Activated naive CD8-positive, alpha-beta T cell treated with anti-CD3 and anti-CD28 coated beads, Interleukin-2, amount 50 U/mL, for 16 hours (primary cell): ENCODE measurements at places on chromosomes 7 and 10.

DNA sequence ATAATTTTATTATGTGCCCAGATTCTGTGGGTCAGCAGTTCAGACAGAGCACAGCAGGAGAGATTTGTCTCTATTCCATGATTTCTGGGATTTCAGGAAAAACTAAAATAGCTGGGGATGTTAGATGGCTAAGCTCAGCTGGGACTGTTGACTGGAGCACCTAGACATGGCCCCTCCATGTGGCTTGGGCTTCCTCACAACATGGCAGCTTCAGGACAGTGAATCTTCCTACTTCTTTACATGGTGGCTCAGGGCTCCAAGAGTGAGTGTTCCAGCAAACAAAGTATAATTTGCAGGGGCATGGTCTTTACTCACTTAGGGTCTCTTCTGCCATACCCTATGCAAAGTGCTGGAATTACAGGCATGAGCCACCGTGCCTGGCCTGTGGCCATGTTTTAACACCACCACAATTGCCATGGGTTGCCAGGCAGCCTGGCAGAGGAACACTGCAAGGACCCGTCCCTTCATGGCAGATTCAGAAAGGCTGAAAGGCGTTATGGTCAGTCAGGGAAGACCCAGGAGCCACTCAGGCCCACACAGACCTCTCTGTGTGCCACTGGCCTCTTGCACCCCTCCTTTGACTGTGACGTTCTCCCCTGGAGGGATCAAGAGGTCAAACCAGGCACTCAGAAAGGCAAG, 50.8 kb upstream of the ZMIZ1 start:
- no peak for DNase-seq

DNA sequence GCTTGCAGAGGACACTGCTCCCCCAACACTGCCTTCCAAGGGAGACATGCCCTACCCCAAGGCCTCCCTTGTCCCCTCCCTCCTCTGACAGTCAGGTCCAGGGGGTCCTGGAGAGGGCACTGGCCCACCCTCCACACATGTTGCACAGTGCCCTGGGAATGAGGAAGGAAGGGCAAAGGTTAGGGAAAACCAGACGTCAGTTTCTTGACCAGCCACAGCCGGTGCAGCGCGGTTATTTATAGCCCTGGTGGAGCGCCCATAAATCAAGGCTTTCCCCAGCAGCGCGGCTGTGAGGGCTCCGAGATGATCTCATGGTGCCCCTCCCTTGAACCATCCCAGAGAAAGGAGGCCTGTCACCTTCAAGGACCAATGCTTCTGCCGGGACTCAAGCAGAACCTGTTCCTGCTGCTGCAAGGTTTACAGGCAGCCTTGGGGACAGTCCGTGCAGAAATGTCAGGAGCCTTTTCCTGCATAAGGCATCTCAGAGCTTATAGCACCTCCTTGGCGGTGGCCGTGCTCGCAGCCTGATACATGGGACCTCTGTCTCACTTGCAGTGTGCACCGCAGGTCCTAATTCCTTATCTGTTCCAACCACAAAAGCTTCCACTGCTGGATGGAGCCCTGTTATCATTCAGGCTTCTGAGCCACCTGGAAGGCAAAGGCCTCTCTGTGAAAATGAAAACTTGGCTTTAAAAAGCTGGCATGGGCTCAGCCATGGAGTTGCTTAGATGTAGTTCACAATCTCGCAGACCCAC, 127.3 kb downstream of the LHPP start:
- DNase-seq: no peak

GRCh38 chr10:124381011-124381611, 37.6 kb downstream of the OAT start:
- DNase-seq: no peak

GRCh38 chr10:72328045-72328828, 26.5 kb downstream of the DNAJB12 start:
- DNase-seq: no peak

DNA sequence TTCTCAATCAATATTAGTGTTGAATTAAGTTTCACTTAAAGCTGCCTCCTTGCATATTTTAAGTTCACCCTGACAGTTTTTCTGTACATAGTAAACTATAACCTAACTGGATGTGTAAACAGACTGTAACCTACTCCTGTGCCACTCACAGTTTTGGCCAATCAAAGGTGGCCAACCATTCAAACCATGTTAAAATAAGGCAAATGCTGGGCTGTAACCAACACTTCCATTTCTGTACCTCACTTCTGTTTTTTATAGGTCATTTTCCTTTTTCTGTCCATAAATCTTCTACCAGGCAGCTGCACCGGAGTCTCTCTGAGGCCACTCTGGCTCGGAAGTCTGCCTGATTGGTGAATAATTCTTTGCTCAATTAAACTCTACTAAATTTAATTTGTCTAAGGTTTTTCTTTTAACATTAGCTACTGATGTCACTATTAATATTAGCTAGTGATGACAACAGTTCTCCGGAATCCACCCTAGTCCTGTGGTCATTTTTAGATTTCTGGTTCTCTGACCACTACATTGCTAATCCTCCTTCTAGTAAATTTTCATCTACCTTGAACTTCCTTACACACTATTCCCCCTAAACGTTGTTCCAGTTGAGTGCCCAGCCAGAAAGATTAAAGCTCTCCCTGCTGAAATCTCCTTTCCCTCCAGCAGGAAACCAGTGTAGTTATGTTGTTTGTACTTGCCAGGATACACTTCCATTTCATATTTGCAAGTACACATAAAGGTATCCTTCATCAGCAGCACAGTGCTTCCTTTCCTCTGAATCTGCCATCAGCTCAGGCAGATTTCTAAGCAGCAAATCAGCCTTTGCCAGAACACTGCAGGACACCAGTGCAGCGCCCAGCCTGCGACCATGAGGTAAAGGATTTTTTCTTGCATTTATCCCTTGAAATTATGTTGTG, 18.6 kb upstream of the IFIT2 start:
- no peak for DNase-seq

- no peak for DNase-seq
These were observed 290.2 kb upstream of the SEMA3C start for GRCh38 chr7:81209059-81209458.

- DNase-seq: no peak
These were observed 108.9 kb upstream of the HDAC9 start for GRCh38 chr7:18386607-18387006.

DNA sequence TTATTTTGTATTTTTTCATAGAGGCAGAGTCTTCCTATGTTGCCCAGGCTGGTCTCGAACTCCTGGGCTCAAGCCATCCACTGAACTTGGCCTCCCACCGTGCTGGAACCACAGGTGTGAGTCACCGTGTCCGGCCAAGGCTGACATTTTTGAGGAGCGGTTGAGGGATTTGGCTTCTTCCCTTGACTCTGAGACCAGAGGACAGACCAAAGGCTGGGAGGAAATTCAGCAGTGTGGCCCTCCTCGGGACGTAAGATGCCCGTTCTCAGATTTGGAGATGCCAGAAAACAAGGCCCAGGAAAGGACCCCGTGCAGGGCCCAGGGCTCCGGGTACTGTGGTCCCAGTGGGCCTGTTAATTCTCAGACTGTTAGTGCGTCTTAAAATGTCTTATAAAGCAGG, 146.2 kb downstream of the WDR37 start:
- DNase-seq: no peak

GRCh38 chr10:45404087-45404769, 30.2 kb downstream of the ALOX5 start:
- DNase-seq: no peak

GRCh38 chr7:38855867-38856266, 53.1 kb downstream of the VPS41 start:
- no peak for DNase-seq

DNA sequence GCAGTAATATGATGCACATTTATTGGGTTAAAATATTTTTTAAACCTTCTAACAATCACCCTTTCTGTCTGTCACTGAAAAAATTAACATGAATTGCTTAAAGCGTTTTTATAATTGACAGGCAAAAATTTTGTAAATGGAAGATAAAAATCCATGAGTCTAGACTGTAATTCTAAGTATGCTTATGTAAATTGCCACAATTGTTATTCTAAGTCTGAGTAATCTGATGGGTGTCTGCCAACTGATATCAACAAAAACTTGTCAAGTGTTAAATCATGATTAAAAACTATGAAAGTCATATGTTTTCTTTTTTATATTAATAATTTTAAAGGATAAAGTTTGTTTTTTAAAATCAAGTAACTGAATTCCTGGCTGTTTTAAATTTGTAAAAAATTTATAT, 208.2 kb downstream of the CDK14 start:
- no peak for DNase-seq

DNA sequence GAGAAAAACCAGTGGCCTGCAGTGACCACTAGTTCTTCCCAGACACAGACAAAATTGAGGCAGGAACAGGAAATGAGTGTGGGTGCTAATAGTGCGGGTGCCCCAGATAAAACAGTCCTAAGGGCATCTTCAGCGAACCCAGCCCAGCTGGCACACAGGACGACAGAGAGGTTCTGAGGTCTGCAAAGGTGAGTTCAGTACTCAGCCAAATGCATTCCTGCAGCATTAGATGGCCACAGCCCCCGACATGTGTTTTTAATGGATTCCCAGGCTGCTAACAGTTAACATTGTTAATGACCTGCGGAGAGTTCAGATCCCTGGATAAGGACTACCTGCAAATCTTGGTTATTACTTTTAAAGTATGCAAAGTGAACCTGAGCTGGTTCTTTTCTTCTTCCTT, 196.0 kb downstream of the HIBADH start:
- no peak for DNase-seq

GRCh38 chr7:101644879-101645278, 15.8 kb upstream of the MYL10 start:
- no peak for DNase-seq

DNA sequence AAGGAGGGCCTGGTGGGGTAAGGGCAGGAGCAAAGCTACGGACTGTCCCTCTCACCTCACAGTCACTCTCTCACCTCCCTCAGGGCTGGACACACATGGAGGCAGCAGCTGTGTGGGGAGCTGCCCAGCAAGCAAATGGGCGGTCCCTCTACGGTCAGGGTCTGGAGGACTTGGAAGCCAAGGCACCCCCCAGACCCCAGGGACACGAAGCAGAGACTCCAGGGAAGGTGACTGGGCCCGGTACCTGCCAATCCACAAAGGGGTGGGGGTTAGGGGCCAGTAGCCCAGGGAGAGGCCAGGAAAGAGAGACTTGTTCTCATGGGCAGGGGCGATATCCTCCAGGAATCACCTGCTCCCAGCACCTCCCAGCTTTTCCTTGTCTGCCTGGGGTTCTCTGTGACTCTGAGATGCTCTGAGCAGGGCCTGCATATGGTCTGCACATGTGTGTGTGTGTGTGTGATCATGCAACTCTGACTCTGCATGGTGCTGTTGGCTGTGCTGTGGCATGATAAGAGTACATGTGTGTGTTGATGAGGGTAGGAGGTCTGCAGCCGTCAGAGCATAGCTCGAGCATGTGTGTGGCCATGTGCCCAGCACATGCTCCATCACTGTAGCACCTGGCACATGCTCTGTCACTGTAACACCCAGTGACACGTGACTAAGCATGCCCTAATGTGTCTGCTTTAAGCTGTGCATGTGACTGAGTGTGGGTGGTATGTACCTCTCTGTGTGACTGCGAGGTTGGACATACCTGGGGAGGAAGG, 4.6 kb upstream of the LDB3 start:
- DNase-seq: no peak

DNA sequence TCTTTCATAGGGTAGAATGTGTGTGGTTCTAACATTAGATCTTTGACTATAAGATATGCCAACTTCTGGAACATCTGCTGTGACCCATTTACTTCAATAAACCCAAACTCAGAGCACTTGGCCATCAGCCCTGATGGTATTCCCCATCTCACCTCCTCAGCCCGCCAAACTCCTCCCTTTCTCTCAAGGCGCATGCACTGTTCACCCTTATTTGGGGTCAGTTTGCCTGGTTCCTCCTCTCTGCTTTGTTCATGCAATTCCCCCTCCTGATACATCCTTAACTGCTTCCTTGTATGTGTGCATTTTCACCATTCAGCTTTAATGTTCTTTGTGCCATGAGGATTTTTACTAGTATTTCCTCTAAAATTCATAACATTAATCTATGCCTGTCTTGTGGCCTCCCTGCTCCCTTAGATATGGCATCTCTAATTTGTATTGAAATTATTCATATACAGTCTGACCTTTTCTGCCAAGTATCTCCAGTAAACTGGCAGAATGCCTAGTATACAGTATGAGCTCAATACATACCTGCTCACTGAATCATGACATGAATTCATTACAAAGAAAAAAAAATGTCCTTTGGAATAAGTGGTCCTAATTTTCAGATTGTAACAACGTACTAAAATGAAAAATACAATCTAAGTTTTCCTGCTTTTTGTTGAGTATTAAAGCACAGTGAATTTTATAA, 336.8 kb upstream of the IGFBP3 start:
- DNase-seq: no peak

DNA sequence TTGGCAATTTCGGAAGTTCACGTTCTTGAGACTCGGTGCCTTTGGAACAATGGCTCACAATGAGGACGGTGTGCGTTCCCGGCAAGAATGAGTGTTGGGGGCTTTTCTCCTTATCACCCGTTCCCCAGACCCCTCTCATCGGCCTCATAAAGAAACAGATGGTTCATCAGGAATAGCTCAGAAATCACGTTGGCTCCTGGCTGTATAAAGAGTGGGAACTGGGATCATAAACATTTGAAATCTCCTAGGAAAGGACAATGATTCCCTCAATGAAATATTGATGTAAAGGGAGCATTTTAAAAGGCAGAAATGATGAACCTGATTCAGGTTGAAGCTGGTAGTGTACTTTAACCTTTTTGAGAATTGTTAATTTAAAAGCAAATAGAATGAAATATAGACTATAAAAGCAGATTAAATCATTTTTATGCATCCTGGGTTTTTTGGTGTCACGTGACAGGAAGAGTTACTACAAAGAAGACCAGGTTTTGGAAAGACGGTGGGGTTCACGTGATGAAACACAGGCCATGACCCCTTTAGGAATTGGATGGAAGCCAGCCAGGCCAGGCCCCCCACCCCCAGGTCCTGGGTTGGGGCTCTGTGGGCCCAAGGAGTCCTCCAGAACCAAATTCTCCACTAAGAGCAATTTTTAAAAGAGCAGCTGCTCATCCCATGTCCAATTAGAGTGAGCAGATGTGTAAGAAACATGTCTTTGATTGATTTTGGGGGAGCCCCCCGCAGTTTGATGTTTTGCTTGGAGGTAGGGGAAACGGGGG, 63.0 kb downstream of the CUX1 start:
- DNase-seq: no peak

DNA sequence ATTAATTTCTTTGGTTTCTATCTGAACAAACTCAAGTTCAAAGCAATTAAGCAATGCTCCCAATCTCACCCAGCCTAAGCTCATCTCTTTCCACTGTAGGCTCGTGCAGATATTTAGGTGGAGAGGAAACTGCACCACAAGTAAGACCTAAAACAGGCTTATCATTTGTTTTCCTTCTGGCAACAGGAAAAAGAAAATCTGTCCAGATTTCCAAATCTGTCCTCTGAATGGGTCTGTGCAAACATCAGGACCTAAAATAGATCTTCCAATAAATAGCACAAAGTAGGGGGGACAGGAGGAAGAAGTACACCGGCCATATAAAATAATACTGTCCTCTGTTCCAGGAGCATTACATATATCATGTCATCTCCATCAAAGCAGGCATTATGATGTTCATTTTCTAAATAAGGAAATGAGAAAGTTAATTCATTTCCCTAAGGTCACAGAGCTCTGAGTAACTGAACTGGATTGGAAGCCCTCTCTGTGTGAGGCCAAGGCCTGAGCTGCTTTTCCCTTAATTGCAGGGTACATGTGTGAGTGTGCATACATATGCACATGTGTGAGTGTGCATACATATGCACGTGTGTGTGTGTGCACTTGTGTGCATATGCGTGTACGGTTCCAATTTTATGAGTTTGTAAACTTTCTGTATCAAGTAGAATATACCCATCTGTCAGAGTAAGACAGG, 92.8 kb upstream of the PARD3 start:
- DNase-seq: no peak
